T-helper 2 cell treated with Interferon-gamma antibody and Interleukin-4, amounts not matched to agents 100 ng/mL and 5 ng/mL, for 36 hours (primary cell): ENCODE measurements at places on chromosomes 5 and 9. TPM values are rescaled to one million over a fixed set of nuclear protein-coding genes. Genes with fewer than 3 reads are reported as not detected.

PDE6A gene
- not detected in 2 replicates for total RNA-seq

SPATA31D1 gene
- total RNA-seq: not detected in 2 replicates

ACER2 gene
- total RNA-seq: 2.5 and 2.9 TPM in 2 replicates

MYMK gene
- total RNA-seq: not detected in 2 replicates

KCNV2 gene
- total RNA-seq: not detected in 2 replicates

CCL28 gene
- total RNA-seq: 15.2 and 16.4 TPM in 2 replicates

SEMA6A gene
- not detected in 2 replicates for total RNA-seq

UAP1L1 gene
- total RNA-seq: 14.8 and 15.4 TPM in 2 replicates

MINAR2 gene
- not detected in 2 replicates for total RNA-seq

PCDHGA3 gene
- total RNA-seq: 0.23 and 0.34 TPM in 2 replicates

PLPP7 gene
- not detected in 2 replicates for total RNA-seq

LRRC26 gene
- not detected in 2 replicates for total RNA-seq
